Cortex of kidney (tissue), 1 donor: ENCODE measurements at places on chromosomes 6 and 20.

- no peak for DNase-seq
These were observed at the start of the genes PSMA7 and SS18L1 for GRCh38 chr20:62143081-62143956. Gene PSMA7, minus strand, starts transcription at chr20:62143394. Its CDS starts 91 bp downstream, at chr20:62143303. Gene SS18L1, plus strand, starts transcription at chr20:62143769. Its CDS starts 52 bp downstream, at chr20:62143821.

- no peak for DNase-seq
These were observed 31.9 kb upstream of the PSMF1 start for GRCh38 chr20:1086277-1087213.

- DNase-seq, result no peak
These were observed 510 bp downstream of the NDRG3 start for GRCh38 chr20:36745234-36745926.

DNA sequence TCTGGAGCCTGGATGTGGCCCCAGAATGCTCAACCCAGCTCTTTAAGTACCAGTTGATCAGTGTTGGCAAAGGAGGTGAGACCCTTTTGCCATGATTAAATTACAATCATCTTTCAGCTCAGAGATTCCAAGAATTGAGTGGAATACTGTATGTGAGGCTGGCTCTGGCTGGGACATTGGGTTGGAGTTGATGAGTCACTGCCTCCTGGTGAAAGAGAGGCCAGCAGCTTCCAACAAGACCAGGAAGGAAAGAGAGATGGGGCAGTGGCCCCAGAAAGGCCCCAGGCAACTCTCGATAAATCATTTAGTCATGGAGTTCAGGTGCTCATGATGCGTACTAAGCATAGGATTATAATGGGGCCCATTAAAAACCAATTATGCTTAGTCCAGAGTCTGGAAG, 2.1 kb downstream of the TGM6 start:
- DNase-seq, result no peak

DNA sequence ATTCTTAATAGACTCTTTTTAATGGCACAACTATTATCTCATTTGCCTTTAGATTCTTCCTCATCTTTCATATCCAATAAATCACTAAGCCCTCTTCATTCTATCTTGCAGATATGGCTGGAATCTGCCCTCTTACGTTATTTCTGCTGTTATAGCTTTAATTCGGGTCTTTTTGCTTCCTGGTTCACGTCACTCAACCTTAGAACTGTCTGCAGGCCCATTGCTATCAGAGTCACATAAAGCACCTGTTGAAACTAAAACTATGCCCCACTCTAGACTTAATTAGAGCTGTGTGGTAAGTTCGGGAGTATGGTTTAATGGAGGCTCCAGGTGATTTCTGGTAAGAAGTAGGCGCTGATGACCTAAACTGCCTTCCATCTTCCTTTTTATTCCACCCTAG, 988 bp downstream of the QRSL1 start:
- DNase-seq, result no peak

- DNase-seq, result no peak
These were observed 18.8 kb downstream of the EFCAB8 start for GRCh38 chr20:32877507-32877906.

DNA sequence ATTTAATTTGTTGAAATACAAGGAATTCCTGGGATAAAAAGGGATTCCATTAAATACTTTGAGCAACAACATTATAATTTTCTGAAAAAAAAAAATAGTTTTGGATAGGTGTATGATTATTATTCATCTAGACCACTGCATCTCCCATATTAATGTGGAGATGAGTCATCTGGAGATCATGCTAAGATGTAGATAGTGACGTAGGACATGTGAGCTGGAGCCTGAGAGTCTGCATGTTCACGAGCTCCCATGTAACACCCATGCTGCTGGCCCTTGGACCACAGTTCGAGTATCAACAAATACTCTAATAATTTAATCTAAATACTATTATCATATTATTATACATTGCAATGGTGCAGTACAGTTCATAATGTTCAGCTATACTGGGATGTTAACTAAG, 91.6 kb downstream of the EPM2A start:
- no peak for DNase-seq

DNA sequence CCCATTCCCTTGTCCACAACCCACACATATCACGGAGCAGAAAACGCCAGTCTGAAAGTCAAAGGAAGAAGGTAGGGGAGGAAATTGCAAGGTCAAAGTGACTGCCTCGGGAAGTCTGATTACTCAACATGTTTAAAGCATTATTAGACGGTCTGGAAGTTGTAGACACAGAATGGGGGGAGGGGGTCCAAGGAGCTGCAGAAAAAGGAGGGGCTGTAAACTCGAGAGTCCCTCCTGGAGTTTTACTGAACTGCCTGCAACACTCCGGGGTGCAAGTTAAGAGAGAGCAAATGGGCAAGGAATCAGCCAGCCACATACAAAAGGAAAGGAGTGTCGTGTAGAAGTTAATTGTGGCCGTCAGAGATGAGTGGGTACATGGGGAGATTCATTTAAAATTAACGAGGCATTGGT, 417.7 kb upstream of the JARID2 start:
- DNase-seq, result no peak

DNA sequence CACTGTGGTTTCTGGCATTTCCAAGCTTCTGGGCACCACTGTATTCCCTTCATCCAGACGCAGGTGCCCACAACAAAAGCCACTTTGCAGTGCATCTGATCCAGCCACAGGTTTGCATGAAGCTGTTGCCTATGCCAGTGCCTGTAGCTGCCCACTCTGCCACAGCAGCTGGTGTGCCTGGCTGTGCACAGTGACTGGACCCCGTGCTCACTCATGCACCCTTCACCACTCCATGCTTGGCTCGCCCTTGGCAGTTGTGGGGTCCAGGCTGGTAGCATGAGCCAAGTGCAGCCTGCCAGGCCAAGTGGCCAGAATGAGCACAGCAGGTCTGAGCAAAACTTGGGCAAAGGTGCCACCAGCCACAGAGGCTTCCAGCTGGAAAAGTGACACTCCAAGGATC, 42.7 kb downstream of the SEL1L2 start:
- no peak for DNase-seq

DNA sequence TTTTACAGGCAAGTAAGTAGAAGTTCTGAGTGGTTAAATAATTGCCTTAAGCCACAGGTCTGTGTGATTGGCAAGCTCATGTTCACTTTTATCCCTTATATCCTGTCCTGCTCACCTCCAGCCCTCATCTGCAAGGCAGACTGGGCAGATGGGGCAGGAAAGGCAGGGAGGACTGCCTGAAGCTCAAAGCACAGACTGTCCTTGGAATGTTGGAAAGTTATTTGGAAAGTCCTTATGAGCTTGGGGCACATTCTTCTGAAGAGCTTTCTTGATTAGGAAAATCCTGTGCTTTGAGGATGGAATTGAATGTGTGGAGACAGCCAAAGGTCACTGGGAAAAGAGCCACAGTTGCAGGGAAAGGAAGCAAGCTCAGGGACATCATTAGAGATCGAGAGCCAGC, 48.9 kb upstream of the STK35 start:
- no peak for DNase-seq

GRCh38 chr6:133542056-133542821, 301.1 kb downstream of the EYA4 start:
- no peak for DNase-seq

DNA sequence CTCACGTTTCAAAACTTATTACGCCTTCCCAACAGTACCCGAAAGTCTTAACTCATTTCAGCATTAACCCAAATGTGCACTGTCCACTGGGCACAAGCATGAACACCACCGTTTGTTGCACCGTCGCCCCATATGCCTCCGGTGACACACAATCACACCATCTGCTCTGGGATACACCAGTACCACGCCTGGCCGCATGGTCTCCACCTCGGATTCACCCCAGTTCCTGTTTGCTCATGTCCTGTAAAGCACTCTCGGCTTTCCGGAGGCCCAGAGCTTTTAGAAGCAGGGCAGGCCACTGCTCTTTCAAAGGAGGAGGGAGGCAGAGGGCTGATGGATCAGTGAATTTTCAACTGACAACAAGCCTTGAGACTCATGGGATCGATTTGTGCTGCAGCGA, 1570.0 kb upstream of the DEFB115 start:
- DNase-seq, result no peak

- DNase-seq, result no peak
These were observed 96.6 kb downstream of the HAO1 start for GRCh38 chr20:7843613-7844012.

DNA sequence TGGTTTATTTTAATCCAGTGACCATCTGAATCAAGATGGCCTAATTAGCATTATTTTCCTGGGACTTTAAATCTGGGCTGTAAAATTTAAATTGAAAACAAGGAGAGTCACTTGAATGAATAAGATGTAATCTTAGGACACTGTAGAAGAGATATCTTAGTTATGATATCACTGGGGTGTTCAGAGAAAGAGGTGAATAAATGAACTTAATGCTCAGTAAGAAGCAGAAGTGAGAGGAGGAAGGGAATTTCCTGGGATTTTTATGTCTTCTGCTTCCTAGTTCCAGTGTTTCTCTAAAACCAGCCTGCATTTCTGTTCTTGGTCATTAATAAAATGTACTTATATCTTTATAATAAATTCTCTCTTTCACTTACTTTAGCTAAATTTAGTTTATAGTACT, 136.8 kb upstream of the PTPRK start:
- DNase-seq, result no peak

DNA sequence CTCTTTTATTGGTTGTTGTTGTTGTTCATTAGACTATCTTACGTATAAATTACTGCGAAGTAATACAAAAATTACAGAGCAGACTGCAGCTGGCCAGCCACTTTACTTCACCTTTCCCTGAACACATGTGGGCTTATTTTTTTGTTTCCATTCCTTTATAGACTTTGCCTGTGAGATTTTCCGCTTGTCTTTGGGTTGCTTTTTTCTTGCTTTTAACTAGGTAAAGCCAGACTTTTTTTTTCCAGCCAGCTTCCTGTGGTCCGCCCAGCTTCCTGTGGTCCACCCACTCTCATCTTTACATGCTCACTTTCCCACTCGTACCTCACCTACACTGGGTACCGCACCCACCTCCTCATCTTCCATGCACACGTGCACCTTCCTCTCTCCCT, 79.0 kb downstream of the IPCEF1 start:
- no peak for DNase-seq

DNA sequence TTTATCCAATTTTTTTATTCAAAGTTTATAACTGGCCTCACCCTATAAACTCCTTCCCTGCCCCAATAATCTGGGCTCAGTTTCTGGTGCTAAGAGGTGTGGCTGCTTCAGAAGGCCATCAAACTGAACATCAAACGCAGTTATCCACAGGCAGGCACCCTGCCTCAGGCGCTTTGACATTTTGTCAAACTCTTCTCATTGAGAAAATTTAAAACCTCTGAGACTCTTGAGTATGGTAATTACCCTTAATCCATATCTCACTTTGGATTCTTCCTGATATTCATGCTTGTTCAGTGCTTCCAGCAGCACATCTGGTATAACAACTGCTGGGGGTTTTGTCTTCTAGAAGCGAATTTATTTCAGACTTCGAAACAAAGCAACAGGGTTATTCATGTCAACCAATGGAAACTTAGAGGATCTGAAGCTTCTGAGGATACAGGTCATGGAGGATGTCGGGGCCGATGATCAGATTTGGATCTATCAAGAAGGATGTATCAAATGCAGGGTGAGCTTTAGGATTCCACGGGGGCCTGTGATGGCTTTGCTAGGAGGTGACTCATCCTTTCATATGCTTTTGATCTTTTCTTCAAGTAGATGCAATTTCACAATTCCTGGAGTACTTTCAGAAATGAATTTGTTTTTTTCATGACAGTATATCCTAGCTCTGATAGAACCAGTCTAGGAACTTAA, 68.2 kb downstream of the RTN4IP1 start:
- no peak for DNase-seq

DNA sequence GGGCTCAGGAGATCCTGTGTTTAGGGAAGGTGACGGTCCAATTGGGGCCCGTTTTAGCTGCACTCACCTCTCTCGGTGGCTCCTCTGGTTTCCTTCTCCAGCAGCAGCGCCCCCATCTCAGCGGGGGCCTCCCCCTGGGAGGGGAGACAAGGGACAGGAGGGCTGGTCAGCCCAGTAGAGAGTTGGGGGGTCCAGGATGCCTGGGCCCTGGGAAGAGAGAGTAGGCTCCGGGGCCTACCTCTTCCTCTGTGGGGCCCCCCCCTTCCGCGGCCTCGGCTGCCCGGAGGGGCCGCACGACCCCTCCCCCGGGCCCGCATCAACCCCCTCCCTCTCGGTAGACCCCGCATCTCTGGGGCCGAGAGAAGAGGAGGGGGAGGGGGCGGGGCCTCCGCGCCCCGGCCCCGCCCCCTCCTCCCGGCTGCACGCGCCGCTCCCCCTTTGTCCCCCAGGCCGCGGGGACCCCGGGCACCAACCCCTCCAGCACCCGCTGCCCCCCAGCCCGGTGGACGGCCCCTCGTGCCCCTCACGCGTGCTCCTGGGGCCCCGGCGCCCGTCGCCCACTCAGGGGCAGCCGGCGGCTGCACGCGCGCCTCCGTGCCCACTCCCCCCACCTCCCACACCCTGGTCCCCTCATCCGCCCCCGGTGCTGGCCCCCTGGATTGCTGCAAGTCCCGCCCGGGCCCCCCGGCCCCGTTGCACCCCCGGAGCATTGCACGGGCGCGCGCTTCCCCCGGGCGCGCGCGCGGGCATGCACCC, 464 bp downstream of the EHMT2 start:
- DNase-seq, result no peak

DNA sequence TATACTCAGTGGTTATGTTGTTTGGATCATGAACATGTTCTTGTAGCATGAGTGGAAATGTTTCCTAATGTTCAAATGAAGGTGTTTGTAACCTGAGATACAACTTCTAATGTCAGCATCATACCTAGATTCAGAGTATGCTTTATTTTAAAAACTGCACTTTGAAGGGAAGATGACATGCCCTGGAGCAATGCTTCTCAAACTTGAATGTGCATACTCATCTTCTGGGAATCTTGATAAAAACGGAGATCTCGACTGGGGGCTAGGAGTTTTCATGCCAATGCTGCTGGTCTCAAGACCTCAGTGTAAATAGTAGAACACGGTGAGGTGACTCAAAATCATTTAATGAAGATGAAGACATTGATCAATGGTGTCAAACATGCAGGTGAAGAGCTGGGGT, 440.0 kb upstream of the NOX3 start:
- no peak for DNase-seq

DNA sequence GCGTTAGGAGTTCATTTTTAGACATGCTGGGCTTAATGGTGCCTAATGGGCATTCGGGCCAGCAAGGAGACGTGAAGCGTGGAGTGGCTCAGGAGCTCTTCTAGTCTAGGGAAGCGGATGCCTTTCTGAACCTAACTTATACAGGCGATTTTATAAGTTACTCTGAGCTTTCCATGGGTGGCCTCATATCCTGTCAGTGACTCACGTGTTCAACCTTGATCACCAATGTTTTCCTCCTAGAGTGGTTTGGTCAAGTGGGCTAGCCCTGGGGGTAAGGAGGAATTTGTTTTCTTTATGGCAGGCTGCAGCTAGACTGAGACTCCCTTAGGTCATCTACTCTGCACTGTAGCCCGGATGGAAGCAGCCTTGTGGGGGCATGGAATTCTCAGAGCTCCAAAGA, 52.1 kb downstream of the PLAGL1 start:
- DNase-seq, result no peak

GRCh38 chr6:163991321-163991720, 576.8 kb downstream of the QKI start:
- no peak for DNase-seq

DNA sequence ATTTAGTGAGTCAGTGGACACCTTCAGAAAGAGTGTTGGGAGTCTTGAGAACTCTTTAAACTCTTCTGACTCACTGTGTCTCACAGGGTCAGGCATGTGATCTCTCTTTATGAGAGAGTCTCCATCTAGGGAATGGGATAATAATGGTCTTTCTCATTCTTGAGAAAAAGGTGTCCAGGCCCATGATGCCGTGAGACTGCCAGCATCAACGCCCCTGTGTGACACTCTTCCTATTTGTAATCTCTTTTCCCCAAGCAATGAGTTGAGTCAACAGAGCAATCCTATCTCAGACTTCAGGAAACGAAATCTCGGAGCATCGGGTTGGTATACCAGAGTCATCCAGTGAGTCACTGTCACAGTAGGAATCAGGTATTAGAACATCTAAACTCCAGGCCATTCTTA, 82.3 kb upstream of the BMP2 start:
- no peak for DNase-seq
